Nephron progenitor cell (in vitro differentiated cells): ENCODE measurements at places on chromosomes 13 and 19.

DNA sequence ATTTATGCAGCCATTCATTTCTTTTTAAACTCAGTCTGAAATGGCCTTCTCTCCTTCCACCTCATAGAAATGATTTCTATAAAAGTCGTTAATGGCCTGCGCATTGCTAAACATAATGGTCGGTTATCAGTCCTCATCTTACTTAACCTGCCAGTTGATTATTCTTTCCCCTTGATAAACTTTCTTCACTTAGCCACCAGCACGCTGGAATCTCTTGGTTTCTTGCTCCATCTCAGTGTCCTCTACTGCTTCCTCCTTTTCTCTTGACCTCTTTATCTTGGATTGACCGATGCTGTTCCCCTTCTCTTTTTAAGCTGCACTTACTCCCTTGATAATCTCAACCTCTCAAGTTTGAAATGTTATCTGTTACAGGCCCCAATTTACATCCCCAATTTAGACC is 12.2 kb upstream of the CLC start:
- no peak for DNase-seq

GRCh38 chr13:108528303-108528702 is 101.1 kb upstream of the MYO16 start:
- no peak for DNase-seq

- DNase-seq, result no peak
Measured at GRCh38 chr13:38419312-38419873, 69.7 kb downstream of the UFM1 start.

DNA sequence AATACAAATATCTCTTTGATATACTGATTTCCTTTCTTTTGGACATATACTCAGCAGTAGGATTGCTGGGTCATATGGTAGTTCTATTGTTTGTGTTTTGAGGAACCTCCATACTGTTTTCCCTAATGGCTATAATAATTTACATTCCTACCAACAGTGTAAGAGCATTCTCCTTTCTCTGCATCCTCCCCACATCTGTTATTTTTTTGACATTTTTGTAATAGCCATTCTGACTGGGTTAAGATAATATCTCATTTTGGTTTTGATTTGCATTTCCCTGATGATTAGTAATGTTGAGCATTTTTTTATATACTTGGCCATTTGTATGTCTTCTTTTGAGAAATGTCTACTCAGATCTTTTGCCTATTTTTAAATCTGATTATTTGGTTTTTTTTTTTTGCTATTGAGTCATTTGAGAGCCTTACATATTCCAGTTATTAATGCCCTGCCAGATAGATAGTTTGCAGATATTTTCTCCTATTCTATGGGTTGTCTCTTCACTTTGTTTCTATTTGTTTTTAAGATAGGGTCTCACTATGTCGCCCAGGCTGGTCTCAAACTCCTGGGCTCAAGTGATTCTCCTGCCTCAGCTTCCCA is 95.7 kb downstream of the FNDC3A start:
- no peak for DNase-seq

- DNase-seq, result no peak
Measured at GRCh38 chr13:70714993-70715392, 606.7 kb upstream of the KLHL1 start.

- no peak for DNase-seq
Measured at GRCh38 chr13:50277127-50277526, 261.9 kb downstream of the KCNRG start.

GRCh38 chr13:67445436-67445835 is 215.3 kb upstream of the PCDH9 start:
- no peak for DNase-seq

DNA sequence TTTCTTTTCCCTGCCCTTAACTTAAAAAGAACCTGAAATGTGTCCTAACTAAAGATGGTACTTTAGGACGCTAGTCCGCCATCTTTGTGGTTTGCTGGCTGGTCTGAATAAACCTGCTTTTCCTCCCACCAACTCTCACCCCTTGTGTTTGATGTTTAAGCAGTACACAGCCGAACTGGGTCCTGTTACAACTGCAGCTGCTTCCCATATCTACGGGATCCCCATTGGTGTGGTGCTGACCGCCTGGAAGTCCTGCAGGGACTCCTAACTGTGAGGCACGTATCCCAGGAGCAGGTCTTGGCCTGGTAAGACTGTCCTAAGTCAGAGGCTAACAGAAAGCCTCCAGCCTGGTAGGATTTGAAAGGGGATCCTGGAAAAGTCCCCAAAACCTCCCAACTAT is 40.9 kb upstream of the VSTM2B start:
- no peak for DNase-seq

DNA sequence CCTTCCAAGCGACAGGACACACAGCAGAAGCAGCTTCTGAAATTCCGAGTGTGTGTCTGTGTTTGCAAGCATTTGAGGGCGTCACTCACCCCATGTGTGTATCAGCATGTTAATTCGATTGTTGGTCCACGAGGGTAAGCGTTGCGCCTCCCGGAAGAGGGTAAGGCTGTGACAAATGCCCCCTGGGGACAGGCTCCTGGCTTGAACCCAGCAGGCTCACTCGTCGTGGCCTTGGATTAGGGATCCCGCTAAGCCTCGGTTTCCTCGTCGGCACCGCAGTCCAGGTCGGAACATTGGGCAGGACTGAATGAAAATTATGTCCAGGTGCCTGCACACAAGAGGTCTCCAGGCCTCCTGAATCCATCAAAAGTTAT is 606 bp upstream of the STXBP2 start:
- no peak for DNase-seq

GRCh38 chr19:1783874-1784273 is 28.2 kb downstream of the ATP8B3 start:
- DNase-seq, result no peak

- DNase-seq, result no peak
Measured at GRCh38 chr19:48641850-48642249, 4.1 kb downstream of the CA11 start.
